Activated CD4-positive, alpha-beta T cell treated with anti-CD3 and anti-CD28 coated beads for 4 hours (primary cell): ENCODE measurements at places on chromosomes 4 and X.

- DNase-seq, result no peak
Observed at GRCh38 chr4:6953751-6954380, 44.2 kb downstream of the TBC1D14 start.

DNA sequence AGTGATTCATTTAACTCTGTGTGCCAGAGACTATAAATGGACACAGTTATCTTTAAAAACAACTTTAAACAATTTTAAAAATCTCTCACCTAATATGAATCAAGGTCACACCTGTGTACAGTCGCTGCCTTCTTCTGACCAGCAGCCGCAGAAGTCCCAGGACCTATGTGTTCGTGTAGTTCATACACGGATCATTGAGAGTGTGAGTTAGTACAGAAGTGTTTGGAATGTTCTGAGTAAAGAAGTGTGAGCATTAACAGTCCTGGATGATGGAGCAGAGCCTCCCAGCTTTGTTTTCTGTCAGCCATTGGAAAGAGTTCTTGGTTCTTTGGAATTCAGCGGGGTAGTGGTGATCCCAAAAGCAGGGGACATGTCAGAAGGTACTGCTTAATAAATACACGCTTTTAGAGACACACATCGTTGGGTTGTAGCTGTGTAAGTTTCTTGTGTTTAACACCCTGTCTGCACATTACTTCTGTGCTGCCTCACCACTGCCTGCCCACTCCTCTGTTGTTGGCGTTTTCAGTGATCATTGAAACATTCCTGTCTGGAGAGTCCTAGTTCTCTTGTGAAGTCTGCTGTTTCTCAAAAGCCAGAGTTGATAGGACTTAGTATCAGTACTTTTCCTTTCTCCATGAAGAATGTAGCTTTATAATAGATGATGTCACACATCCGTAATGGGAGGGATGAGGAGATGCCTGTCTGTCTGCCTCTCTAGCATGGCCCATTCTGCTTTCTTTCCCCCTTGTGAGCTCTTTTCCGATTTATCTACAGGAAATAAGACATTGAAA lies 90.6 kb downstream of the PTTG2 start:
- DNase-seq, result no peak

- no peak for DNase-seq
Observed at GRCh38 chrX:69238887-69239231, 73.6 kb upstream of the PJA1 start.

DNA sequence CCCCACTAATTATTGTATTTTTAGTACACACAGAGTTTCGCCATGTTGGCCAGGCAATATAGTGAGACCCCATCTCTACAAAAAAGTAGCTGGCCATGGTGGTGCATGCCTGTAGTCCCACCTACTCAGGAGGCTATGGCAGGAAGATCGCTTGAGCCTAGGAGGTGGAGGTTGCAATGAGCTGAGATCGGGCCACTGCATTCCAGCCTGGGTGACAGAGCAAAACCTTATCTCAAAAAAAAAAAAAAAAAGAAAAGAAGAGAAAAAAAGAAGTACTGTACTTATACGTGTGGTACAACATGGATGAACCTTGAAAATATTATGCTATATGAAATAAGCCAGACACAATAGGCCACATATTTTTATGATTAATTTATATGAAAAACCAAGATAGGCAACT lies 9.9 kb upstream of the WDR45 start:
- DNase-seq, result no peak

DNA sequence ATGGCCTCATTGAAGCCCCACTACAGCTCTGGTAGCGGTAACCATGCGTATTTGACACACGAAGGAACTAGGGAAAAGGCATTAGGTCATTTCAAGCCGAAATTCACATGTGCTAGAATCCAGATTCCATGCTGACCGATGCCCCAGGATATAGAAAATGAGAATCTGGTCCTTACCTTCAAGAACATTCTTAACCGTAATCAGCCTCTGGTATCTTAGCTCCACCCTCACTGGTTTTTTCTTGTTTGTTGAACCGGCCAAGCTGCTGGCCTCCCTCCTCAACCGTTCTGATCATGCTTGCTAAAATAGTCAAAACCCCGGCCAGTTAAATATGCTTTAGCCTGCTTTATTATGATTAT lies 876 bp downstream of the HPRT1 start:
- no peak for DNase-seq

- no peak for DNase-seq
Observed at GRCh38 chrX:72479324-72480274, 93.0 kb downstream of the HDAC8 start.

GRCh38 chr4:79788884-79789283 lies 284.1 kb downstream of the ANTXR2 start:
- DNase-seq, result no peak

- DNase-seq, result no peak
Observed at GRCh38 chr4:127775843-127776242, 6.3 kb upstream of the HSPA4L start.

- no peak for DNase-seq
Observed at GRCh38 chrX:48711929-48712505, 15.5 kb downstream of the SUV39H1 start.

DNA sequence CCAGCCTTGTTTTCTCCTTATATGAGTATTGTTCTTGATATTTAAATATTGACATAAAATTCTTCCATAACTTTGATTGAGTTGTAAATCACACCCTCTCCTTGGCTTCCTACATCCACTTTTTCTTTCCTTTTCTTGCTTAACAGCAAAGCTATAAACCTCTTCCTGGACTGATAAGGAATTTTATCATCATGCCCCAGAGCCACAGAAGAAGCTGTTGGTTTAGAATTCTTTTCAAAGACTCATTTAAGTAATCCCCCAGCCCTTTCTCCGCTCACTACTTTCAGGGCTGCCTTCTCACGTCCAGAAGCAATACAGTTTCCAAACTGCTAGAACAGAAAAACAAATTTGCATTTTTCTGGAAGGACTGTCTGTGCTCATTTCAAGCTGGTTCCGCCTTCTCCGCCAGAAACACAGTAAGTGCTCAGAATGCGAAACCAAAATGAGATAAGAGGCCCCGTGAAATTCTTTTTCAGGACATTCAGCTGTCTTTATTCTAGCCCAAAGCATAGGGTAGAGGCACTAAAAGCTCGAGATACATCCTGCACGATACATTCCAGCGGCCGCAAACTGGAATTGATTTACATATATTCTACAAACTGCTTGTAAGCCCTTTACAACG lies 849 bp downstream of the MID1 start:
- DNase-seq, result no peak

GRCh38 chr4:102598086-102598761 lies 97.1 kb downstream of the NFKB1 start:
- no peak for DNase-seq
